DND-41 (cell line): ENCODE measurements at places on chromosomes 13 and 19.

- H3K36me3 ChIP-seq: no peaks in the 10 kb centered on the region
- no peak for DNase-seq
- H3K27me3 ChIP-seq: peaks cover 3% of the 10 kb centered on the region
- no peaks in the 10 kb centered on the region for H3K4me1 ChIP-seq
- H3K27ac ChIP-seq: no peak overlapping the region
These were observed 30.4 kb downstream of the SPTBN4 start for GRCh38 chr19:40497214-40497613.

- no peaks in the 10 kb centered on the region for H3K36me3 ChIP-seq
- H3K27me3 ChIP-seq: no peaks in the 10 kb centered on the region
- DNase-seq: no peak
These were observed 15.5 kb upstream of the RASA3 start for GRCh38 chr13:114147803-114148520.

DNA sequence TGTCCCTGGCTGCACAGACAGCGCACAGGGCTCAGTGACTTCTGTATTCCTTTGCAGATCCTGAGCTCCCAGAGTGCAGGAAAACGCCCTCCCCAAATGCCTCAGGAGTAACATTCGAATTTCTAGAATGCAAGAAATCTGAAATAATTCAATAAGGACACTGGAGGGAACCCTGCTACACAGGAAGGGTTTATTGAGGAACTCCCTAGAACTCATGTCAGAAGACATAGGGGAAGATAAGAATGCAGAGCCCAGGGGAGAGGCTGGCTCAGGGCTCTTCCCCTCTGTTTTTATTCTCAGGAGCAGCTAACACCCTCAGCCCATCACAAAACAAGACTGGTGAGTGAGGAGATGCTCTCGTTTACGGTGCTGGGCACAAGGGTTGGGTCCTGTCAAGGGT is 6.8 kb downstream of the LILRA1 start:
- DNase-seq: no peak
- no peak overlapping the region for H3K4me3 ChIP-seq
- H3K27ac ChIP-seq: no peak overlapping the region
- peaks cover 10% of the 10 kb centered on the region for H3K27me3 ChIP-seq

DNA sequence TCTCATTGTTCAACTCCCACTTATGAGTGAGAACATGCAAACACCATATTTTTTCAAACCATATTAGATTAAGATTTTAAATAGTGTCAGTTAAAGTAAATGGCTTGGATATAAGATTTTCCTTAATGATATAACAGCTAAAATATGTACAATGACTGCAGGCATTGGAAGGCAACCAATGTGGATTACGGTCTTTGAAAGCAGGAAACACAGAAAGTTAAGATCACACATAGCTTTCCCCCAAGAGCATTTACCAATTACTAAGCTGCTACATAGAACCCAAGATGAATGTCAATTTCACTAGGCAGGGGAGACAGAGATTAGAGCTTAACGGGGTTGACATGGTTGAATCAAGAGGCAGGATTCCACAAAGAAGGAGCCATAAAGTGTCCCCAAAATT is 173.2 kb upstream of the TRPC4 start:
- H3K4me1 ChIP-seq: no peaks in the 10 kb centered on the region
- no peak overlapping the region for H3K4me3 ChIP-seq
- DNase-seq: no peak

GRCh38 chr13:110108348-110109139 is 198.4 kb downstream of the COL4A1 start:
- no peak overlapping the region for H3K4me3 ChIP-seq
- H3K27me3 ChIP-seq: no peaks in the 10 kb centered on the region
- no peaks in the 10 kb centered on the region for H3K36me3 ChIP-seq
- peaks cover 37% of the 10 kb centered on the region for H3K4me1 ChIP-seq
